Amniotic stem cell (primary cell): ENCODE measurements at places on chromosomes 12 and 14.

- no peak for DNase-seq
These were observed 11.9 kb downstream of the SDS start for GRCh38 chr12:113391650-113392337.

GRCh38 chr14:81247271-81247766 lies 26.6 kb upstream of the GTF2A1 start:
- no peak for DNase-seq

DNA sequence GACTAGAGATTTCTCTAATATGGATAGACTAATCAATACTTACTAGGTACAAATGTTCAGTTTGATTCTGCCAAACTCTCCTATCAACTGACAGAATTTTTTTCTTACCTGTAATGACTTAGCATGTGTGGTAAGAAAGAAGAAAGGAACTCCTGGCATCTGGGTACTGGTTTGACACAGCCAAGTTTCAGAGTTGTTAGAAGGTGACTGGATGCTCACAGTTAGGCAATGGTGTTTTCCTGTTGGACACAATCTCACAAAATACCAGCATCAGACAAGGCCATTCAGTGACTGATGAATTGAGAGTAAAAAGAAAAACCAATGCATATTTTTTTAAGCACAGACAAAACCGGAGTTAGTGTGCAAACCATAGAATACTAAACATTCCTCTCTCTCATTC lies 4.2 kb downstream of the MUCL1 start:
- no peak for DNase-seq

DNA sequence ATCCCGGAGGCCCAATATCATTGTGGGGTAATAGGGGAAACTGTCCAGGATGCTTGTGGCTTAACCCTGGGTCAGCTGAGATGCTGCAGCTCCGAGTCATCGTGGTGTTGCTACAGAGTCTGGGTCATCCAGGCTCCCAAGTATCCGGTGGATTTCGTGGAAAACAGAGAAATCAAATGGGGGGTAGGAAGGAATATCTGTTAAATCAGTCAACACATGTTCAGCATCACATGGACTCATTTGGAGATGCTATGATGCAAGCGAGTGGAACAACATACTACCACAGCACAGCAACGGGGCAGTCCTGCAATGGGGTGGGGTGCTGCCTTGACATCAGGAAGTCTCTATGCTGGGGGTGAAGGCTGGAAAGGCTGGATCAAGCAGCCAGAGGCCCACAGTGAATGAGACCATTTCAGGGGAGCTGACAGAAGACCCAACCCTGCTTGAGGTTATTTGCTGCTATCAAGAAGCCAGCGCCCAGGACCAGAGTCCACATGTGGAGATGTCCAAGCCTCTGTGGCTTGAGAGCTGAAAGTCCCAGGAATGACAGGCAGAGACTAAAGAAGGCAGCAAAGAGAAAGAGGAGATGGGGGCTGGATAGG lies 22.9 kb downstream of the VDR start:
- peak; percentile 74 for DNase-seq

DNA sequence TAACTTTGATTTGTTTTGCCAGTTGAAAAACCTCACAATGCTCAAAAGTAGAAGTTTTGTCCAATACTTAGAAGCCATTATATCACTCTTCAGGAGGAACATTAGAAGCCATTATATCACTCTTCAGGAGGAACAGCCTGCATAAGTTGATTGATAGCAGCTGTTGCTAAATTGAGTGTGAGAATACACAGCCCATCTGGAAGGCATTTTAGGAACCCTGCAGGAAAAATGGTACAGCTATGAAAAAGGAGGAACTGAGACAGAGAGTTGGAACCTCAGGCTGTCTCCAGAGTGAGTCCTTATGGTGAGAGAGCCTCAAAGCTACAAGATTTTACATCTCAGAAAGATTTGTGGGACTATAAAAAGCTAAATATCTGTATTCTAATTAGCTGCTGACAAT lies 207.0 kb downstream of the MYRFL start:
- DNase-seq = no peak

DNA sequence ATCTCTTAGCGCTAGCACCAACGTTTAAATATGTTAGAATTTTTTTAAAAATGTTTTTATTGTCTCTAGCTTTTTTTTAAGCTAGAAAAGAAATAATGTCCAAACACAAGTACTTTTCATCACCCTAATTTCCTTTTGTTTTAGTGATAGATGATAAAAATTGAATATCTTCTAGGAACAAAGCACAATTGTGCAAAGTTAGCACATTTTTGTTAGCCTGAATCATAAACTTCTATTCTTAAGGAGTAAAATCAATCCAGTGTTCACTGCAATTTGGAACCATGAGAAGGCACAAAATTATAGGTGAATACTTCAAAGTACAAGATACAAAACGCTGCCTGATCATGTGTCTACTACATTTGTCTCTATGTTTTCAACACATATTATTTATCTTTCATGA lies 408.5 kb upstream of the RPL10L start:
- DNase-seq = no peak

DNA sequence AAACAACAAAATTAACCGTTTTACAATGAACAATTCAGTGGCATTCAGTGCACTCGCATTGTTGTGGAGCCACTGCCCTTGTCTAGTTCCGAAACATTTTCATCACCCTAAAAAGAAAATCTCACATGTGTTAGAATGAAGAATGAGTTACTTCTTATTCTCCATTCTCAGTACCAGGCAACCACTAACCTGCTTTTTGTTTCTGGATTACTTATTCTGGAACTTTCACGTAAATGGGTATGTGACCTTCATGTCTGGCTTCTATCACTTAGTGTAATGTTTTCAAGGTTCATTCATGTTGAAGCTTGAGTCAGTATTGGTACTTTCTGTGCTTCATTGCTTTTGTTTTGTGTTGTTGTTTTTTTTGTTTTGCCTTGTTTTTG lies 15.6 kb downstream of the RCOR1 start:
- DNase-seq = no peak

DNA sequence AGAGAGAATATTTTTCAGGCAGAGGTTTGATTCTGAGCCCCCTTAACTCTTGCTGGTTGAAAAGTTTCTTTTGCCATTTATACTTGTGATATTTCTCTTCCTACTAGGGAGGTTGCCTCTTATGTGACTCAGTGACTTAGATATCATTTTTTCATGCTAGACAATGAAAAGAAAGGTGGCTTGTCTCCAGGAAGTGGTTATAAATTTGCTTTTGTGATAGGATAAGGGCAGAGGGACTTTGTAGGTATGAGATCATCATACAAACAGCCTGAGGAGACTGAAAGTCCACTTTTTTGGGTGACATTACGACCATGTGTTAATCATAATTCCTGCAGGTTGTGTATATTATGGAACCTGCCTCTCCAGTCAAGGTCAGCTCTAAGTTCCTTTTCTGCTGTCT lies 35.8 kb downstream of the ACSM4 start:
- no peak for DNase-seq

DNA sequence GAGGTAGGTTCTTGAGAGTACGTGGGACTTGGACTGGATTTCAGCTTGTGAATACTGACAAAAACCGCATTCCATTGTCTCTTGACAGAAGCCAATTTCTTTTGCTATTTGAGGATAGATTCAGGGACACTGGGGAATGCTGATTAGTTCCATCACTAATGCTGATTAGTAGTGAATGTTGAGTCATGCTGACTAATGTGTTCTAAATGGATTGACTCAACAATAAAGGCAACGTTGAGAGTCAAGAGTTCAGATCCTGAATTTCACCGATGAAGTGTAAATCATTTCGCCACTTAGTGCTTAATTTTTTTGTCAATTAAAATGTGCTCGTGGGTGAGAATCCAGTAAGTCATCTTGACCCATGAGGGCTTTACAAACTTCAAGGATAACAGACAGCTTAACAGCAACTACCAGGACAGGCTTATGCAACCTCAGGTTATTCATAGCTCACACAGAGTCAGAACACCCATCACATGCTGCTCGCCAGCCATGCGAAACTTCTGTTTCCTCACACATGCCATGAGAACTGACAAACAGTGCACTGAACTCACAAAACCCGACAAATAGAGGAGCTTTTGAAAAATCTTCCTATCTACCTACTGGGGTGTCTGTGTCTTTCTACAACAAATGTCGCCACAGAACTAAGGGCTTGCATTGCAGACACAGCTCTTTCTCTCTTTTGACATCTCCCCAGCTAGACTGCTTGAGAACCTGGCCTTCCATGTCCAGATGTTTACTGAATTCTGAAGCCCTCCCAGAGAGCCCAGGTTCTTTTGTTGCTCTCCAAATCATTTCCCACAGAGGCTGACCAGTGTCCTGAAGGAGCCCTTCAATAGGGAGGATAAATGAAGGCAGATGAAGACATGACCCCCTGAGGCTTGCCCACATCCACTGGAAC lies 316.4 kb downstream of the ZFP36L1 start:
- no peak for DNase-seq

DNA sequence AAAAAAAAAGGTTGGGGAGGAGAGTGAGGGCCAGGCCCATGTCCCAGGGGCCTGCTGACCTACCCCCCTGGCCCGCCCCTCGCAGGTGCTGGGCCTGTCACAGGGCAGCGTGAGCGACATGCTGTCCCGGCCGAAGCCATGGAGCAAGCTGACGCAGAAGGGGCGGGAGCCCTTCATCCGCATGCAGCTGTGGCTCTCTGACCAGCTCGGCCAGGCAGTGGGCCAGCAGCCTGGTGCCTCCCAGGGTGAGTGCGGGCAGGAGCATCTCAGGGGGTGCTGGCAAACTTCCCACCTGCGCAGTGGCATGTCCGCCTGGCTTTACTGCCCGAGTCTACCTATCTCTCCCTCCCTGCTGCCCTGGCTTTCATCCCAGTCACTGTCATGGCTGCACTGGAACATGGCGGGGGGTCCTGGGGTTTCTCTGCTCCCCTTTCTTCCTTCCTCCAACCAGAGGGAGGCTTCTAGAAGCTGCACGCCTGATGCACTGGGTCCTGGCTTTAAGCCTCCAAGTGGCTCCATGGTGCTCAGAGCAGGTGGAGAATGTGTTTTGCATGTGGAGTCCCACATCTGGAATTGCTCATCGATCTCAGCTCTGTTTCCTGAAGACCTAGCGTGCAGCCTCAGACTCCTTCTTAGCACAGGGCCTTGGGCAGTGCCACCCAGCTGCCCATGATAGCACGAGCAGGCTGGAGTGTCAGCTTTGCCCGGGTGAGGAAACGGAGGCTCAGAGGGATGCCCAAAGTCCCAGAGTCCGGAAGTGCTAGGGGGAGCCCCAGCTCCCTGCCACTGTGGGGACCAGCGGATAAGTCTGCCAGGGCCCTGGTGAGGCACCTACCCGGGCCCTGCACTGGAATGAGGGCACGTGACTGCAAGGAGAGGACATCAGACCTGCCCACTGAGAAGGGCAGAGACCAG lies 46.3 kb downstream of the PHETA1 start:
- no peak for DNase-seq

DNA sequence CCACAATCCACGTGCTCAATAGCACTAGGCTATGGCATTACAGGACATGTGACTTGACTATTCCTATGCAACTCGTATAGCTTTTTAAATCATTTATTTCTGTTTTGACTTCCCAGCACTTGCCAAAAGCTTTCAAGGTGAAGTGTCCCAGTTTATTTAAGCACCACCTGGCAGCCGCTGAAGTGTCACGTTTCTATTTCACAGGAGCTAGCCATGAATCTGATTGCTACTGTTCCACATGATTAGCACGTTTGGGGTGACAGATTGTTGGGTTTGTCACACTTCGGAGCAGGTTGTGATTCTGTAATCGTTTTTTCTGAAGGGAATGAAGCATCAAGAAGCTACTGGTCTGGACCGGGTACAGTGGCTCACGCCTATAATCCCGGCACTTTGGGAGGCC lies 39.9 kb upstream of the BICDL1 start:
- no peak for DNase-seq

- DNase-seq = peak; percentile 51
These were observed 5.5 kb downstream of the AQP5 start for GRCh38 chr12:49967042-49967776.

DNA sequence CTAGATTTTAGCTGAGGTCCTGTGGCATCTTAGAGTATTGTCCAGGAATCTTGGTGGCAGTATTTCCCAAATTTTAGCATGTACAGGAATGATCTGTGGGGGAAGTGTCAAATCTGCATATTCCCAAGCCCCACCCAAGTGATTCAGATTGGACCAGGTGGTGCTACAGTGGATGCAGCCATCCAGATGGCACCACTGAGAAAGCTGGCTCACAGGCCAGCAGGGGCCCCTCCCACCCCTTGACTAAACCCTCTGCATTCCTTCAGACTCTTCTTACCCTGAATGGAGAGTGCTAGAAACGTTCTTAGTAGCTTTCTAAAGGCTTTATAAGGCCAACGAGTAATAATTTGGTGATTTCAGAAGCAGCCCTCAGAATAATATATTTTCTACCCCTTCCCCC lies 255.2 kb downstream of the NRXN3 start:
- no peak for DNase-seq

- DNase-seq = no peak
These were observed 22.3 kb upstream of the TC2N start for GRCh38 chr14:91889477-91890211.

DNA sequence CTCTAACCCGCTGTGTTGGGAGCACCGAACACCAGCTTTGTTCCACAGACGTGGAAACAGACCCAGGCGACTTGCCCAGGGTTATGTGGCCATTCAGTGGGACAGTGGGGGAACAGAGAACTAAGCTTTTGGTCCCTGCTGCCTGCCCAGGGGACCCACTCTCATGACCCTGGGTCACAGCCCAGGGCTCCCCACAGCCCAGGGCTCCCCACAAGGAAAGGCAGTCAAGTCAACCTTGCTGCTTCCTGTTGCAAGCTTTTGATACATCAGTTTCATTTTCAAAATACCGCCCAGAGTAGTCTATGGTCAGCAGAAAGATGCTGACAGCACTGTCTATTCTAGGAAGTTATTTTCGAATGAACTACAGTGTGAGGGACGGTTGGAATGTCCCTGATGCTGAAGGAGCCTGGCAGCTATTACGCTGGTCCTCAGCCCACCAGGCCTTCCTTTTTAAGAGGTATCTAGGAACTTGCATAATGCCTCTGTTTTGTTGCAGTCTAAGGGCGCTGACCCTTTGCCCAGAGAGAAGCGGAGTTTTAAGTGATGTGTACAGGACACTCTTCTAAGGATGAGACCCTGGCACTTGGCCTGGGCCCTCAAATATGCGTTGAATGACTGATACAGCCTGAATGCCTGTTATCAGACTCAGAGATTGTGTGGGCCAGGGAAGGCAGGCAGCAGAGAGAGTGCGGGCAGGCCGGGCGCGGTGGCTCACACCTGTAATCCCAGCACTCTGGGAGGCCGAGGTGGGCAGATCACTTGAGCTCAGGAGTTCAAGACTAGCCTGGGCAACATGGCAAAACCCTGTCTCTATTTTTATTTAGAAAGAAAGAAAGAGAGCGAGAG lies 12.6 kb upstream of the TTC7B start:
- DNase-seq = no peak

- DNase-seq = no peak
These were observed 55.1 kb downstream of the CMAS start for GRCh38 chr12:22100958-22101748.

- DNase-seq = no peak
These were observed 75.8 kb upstream of the OR4E1 start for GRCh38 chr14:21749306-21749868.
